ENCODE measurements at places on chromosomes 2 and 18.

DNA sequence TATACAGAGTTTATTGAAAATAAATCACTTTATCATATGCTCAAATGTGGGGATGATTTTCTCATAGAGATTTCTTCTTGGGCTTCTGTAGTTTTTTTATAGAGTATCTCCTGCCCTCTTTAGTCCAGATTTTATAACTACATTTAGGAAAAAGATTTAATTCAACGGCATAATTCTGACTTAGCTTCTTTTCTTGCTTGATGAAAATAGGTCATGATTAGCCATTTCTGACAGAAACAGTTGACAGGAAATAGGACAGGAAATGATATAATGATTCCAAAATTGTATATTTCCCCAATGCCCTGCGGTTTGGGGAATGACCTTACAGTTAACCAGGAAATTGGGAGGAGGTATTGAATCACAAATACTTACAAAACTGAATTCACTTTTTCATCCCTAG, 1531.9 kb upstream of the ACVR2A start:
- DNase-seq, result no peak

DNA sequence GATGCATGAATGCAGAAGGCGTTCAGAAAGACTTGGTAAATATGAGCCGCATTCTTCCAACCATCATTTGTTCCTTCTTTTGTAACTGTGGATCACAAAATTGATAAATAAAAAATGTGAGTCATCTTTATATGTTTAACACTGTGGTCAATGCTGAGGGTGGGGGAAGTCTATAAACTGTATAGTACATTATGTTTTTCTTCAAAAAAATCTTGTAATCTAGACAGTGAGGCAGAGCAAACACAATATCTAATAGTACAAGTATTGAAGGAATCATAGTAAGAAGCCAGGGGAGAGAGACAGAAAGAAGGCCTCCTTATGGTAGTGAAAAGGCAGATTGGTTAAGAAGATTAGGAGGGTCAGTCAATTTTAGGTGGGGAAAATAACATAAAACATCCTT, 30.7 kb upstream of the CALCRL start:
- no peak for DNase-seq

GRCh38 chr2:216849987-216850386, 9.9 kb downstream of the TNP1 start:
- DNase-seq, result peak; percentile 17

- DNase-seq, result no peak
Measured at GRCh38 chr18:37846996-37847395, 281.4 kb upstream of the CELF4 start.

DNA sequence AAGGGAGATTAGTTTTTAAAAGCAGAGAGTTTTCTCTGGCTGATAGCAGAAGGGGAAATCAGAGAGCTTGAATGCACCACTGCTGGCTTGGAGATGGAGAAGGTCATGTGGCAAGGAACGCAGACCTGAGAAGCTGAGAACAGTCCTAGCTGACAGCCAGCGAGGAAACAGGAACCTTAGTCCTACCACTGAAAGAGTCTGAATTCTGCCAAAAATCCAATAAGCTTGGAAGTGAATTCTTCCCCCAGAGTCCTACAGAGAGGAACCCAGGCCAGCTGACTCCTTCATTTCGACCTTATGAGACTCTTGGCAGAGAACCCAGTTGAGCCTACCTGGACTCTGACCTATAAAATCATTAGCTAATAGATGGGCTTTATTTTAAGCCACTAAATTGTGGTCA, 371.9 kb upstream of the TNP1 start:
- DNase-seq, result no peak

GRCh38 chr2:239025951-239026461, 178.1 kb downstream of the TWIST2 start:
- no peak for DNase-seq

DNA sequence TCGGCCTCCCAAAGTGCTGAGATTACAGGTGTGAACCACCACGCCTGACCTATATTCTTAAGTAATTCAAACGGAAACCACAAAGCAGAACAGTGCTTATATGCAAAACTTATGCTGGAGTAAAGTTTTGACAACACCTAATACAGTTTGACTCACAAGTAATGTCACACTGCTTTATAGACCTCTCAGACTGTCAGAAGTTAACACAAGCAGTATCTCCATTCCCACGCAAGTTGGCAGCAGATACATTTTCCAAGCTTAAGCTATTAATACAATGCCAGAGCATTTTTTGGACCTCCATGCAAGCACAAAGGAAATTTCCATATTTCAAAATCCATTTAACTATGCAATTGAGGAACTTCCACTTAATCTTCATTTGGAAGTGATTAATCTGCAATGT, 21.0 kb upstream of the SANBR start:
- no peak for DNase-seq

DNA sequence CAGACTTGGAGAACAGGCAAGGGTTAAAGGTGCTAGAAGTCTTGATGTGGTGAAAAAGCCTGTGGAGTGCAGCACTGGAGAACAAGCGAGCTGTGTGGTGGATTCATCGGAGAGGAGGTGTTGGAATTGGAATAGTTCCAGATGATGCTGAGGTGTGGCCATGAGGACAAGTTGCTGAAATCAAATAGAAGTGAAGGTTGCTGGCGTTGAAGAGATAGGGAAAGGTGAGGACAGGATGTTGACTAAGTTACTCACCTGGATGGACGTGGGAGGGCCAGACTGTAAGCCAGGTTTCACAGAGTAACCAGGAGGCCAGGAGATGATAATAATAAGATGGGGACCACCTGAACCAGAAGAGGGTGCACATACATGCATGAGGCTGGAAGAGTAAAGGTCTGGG, 173.4 kb downstream of the DIS3L2 start:
- DNase-seq, result no peak

GRCh38 chr18:77168811-77169311, 36.3 kb upstream of the MBP start:
- no peak for DNase-seq

All from NCI-H2107 (cell line).